ENCODE measurements at places on chromosomes 2 and 18. TPM values are rescaled to one million over a fixed set of nuclear protein-coding genes. Genes with fewer than 3 reads are reported as not detected.
A peak's percentile ranks its signal among the peaks of the same experiment; 100 is the strongest.

Gene IL1RN
- not detected for total RNA-seq

Gene MAP2
- total RNA-seq, result 123 TPM

Gene POTEJ
- not detected for total RNA-seq

Gene PECR
- total RNA-seq, result 12.5 TPM

Gene COLEC11
- total RNA-seq, result not detected

Gene PPM1G
- total RNA-seq, result 163 TPM

Gene SPHKAP
- total RNA-seq, result not detected

GRCh38 chr2:217216982-217217381 lies 357.1 kb upstream of the TNP1 start:
- H3K27me3 ChIP-seq, result peaks cover 2% of the 10 kb centered on the region
- peak overlapping the region; percentile 30 for H3K27ac ChIP-seq
- no peak overlapping the region for H3K4me3 ChIP-seq
- H3K36me3 ChIP-seq, result no peaks in the 10 kb centered on the region
- H3K4me1 ChIP-seq, result peaks cover 34% of the 10 kb centered on the region
- DNase-seq, result no peak

DNA sequence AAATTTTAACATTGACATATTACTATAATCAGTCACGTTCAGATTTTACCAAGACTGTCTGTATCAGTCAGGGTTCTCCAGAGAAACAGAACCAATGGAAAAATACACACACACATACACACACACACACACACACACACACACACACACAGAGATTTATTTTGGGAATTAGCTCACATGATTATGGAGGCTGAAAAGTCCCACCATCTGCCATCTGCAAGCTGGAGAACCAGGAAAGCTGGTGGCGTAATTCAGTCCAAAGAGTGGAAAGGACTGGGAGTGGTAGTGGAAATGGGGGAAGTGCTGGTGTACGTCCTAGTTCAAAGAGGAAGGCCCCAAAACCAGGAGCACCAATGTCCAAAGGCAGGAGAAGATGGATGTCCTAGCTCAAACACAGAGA lies 166.4 kb downstream of the AKAIN1 start:
- no peak overlapping the region for H3K4me3 ChIP-seq
- H3K36me3 ChIP-seq, result peaks cover 9% of the 10 kb centered on the region
- no peak for DNase-seq

DNA sequence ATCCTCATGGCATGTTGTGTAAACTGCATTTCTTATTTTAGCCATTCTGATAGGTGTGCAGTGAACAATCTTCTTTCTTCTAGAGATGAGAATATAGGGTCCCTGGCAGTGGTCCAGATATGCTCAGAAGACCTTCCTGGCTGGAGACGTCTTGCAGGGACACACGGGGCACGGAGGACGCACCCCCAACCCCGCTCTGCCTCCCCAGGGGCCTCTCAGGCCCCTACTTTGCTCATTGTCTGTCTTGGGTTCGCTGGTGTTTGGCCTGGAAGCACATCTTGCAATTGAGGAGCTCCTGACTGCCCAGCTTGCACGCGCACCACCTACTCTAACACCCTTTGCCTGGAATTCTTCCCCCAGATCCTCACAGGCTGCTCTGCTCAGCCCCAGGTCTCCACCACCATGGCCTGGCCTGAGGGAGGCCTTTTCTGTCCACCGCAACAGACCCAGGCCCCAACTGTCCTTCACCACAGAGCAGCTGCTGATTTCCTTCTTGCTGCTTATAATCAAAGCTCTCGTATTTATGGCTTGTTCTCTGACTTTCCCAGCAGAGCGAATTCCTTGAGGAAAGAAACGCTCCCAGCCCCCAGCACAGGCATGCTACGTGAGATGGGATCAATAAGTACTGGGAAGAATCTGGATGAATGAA lies 295.9 kb upstream of the HDAC4 start:
- peaks cover 14% of the 10 kb centered on the region for H3K4me1 ChIP-seq
- H3K27me3 ChIP-seq, result no peaks in the 10 kb centered on the region
- no peak overlapping the region for H3K4me3 ChIP-seq
- DNase-seq, result no peak
- no peaks in the 10 kb centered on the region for H3K36me3 ChIP-seq

GRCh38 chr2:42163444-42164045 lies 5.6 kb upstream of the EML4 start:
- peaks cover 12% of the 10 kb centered on the region for H3K4me1 ChIP-seq
- no peak overlapping the region for H3K27ac ChIP-seq
- H3K27me3 ChIP-seq, result no peaks in the 10 kb centered on the region
- no peaks in the 10 kb centered on the region for H3K36me3 ChIP-seq
- DNase-seq, result no peak

- H3K4me3 ChIP-seq, result peak overlapping the region; percentile 100
- DNase-seq, result peak; percentile 57
- H3K27me3 ChIP-seq, result no peaks in the 10 kb centered on the region
- no peaks in the 10 kb centered on the region for H3K36me3 ChIP-seq
These were observed 1.2 kb upstream of the AFTPH start for GRCh38 chr2:64522843-64523428.

- no peak overlapping the region for H3K4me3 ChIP-seq
- H3K36me3 ChIP-seq, result peaks cover 11% of the 10 kb centered on the region
- H3K27me3 ChIP-seq, result no peaks in the 10 kb centered on the region
- no peaks in the 10 kb centered on the region for H3K4me1 ChIP-seq
These were observed 107.2 kb upstream of the L3MBTL4 start for GRCh38 chr18:6521803-6522418.

GRCh38 chr2:19955544-19956422 lies 34.1 kb downstream of the WDR35 start:
- no peak overlapping the region for H3K27ac ChIP-seq
- H3K27me3 ChIP-seq, result no peaks in the 10 kb centered on the region
- peaks cover 4% of the 10 kb centered on the region for H3K36me3 ChIP-seq
- DNase-seq, result peak; percentile 41
- H3K4me1 ChIP-seq, result no peaks in the 10 kb centered on the region
- H3K4me3 ChIP-seq, result no peak overlapping the region

GRCh38 chr2:83368916-83369315 lies 1090.2 kb downstream of the SUCLG1 start:
- H3K27ac ChIP-seq, result no peak overlapping the region
- H3K36me3 ChIP-seq, result no peaks in the 10 kb centered on the region
- H3K4me3 ChIP-seq, result no peak overlapping the region
- no peaks in the 10 kb centered on the region for H3K27me3 ChIP-seq

DNA sequence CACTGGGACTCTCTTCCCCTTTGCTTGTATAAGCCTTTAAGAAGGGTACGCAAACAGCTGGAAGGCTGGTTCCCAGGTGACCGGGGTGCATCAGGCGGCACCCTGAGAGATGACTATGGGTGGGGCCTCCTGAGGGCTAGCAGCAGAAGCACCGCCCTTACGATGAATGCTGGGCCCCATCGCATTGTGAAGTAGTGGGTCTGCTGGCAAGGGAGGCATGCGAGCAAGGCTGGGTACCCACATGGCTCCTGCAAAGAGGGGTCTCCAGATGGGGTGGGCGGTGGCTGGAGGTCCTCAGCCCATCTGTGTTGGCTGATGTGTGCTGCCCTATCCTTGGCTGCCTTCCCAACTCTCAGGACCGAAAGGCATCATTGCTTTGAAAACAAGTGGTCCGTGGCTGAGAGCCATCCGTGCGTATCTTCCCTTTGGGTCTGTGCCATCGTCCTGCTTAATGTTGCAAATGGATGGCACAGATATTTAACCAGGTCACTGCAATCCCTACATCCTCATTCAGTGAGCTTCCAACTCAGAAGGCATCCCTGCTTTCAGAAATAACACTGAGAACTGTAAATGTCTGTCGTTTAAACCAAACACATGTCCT lies 83.5 kb upstream of the GPC1 start:
- H3K27ac ChIP-seq, result no peak overlapping the region
- DNase-seq, result no peak
- H3K4me1 ChIP-seq, result peaks cover 8% of the 10 kb centered on the region
- no peaks in the 10 kb centered on the region for H3K27me3 ChIP-seq
- no peak overlapping the region for H3K4me3 ChIP-seq
- no peaks in the 10 kb centered on the region for H3K36me3 ChIP-seq

DNA sequence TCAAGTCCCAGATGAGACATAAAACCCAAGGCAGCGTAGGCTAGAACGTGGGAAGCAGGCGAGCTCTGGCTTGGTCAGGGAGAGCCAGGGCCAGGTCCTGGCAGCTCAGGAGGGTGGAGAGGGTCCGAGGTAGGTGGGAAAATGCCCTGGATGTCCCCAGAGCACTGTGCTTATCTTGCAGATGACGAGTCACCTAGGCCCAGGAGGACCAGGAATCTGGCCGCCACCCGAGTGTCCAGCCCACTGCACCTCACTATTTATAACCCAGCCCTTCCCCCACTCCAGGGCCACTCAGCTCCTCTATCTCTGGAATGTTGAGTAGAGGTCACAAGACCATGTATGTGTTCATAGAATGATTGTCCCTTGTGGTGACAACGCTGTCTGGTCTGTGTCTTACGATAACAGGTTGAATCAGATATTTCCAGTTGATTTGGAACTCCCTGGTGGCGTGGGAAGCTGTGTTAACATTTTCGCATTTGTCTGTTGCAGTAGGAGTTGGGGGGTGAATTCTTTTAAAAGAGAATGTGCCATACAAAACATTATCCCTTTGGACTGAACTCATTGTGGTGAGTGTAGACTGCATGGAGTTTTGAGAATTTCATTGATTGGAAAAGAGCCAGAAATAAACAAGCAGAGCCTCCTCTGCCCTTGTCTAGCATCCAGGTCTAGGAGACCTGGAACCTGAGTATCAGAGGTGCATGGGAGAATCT lies 47.5 kb downstream of the EMILIN2 start:
- H3K36me3 ChIP-seq, result peaks cover 6% of the 10 kb centered on the region
- no peak for DNase-seq
- peaks cover 19% of the 10 kb centered on the region for H3K4me1 ChIP-seq
- no peak overlapping the region for H3K4me3 ChIP-seq
- H3K27ac ChIP-seq, result no peak overlapping the region

DNA sequence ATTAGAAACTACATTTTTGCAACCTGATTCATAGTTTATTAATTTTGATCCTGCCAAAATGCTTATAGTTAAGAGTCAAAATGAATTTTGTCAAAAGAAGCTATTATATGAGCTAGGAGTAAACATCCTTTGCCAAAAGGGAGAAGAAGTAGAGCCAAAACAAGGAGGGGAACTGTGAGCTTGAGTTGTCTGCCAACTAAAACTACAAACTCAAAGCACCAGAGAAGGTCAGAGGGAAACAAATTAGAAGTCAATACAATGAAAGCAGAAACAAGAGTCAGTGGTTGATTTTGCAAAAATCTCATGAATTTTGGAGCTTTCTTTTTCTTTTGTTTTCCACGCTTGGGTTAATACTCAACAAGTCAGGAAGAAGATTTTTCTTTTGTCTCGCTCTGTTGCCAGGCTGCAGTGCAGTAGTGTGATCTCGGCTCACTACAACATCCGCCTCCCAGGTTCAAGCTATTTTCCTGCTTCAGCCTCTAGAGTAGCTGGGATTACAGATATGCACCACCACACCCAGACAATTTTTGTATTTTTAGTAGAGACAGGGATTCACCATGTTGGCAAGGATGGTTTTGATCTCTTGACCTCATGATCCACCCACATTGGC lies 508.5 kb downstream of the RIT2 start:
- H3K27ac ChIP-seq, result peak overlapping the region; percentile 10
- H3K4me3 ChIP-seq, result no peak overlapping the region
- peaks cover 6% of the 10 kb centered on the region for H3K4me1 ChIP-seq
- no peaks in the 10 kb centered on the region for H3K36me3 ChIP-seq

GRCh38 chr2:65081232-65081685 lies 25.0 kb downstream of the CEP68 start:
- no peak for DNase-seq
- peaks cover 21% of the 10 kb centered on the region for H3K36me3 ChIP-seq
- no peaks in the 10 kb centered on the region for H3K4me1 ChIP-seq
- peak overlapping the region; percentile 62 for H3K27ac ChIP-seq

GRCh38 chr18:56651771-56652092 lies 573 bp downstream of the WDR7 start:
- peaks cover 25% of the 10 kb centered on the region for H3K4me1 ChIP-seq
- H3K4me3 ChIP-seq, result peak overlapping the region; percentile 91
- no peaks in the 10 kb centered on the region for H3K27me3 ChIP-seq

GRCh38 chr2:127479219-127479825 lies 47.0 kb downstream of the IWS1 start:
- DNase-seq, result no peak
- no peaks in the 10 kb centered on the region for H3K27me3 ChIP-seq
- peaks cover 28% of the 10 kb centered on the region for H3K4me1 ChIP-seq

GRCh38 chr2:199186301-199186751 lies 271.4 kb downstream of the SATB2 start:
- no peaks in the 10 kb centered on the region for H3K27me3 ChIP-seq
- peaks cover 23% of the 10 kb centered on the region for H3K4me1 ChIP-seq
- no peak overlapping the region for H3K4me3 ChIP-seq
- H3K27ac ChIP-seq, result peak overlapping the region; percentile 85
- no peak for DNase-seq
- H3K36me3 ChIP-seq, result no peaks in the 10 kb centered on the region

- H3K4me3 ChIP-seq, result no peak overlapping the region
- H3K27ac ChIP-seq, result no peak overlapping the region
- no peaks in the 10 kb centered on the region for H3K36me3 ChIP-seq
- DNase-seq, result no peak
- no peaks in the 10 kb centered on the region for H3K4me1 ChIP-seq
These were observed 374.1 kb downstream of the ARHGAP15 start for GRCh38 chr2:143503280-143503679.

DNA sequence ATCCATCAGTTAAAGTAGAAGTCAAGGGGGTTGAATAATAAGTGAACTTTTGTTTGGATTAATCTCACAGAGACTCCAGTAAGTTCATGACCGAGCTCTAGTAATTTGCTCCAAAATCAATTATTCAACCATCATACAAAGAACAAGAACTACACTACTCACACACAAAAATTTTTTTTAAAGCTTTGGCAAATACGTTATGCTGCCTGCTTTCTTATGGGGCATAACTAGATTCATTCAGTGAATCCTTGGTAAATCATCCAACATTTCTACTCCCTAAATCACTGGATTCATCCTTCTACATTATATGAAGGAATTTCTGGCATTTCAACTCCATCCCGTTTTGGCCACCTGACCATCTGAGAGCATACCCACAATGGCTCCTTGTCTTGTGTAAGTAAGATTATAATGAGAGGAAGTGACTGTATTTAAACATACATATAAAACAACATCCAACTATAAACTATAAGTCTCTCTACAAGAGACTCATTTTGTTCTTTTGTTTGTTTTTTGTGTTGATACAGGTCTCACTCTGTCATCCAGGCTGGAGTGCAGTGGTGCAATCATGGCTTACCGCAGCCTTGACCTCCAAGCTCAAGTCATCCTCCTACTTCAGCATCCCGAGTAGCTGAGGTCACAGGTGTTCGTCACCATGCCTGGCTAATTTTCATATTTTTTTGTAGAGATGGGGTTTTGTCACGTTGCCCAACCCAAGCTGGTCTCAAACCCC lies 144.2 kb upstream of the LRRTM4 start:
- H3K27me3 ChIP-seq, result no peaks in the 10 kb centered on the region
- peaks cover 4% of the 10 kb centered on the region for H3K4me1 ChIP-seq
- DNase-seq, result no peak
- H3K27ac ChIP-seq, result peak overlapping the region; percentile 45
- no peaks in the 10 kb centered on the region for H3K36me3 ChIP-seq
- H3K4me3 ChIP-seq, result no peak overlapping the region

DNA sequence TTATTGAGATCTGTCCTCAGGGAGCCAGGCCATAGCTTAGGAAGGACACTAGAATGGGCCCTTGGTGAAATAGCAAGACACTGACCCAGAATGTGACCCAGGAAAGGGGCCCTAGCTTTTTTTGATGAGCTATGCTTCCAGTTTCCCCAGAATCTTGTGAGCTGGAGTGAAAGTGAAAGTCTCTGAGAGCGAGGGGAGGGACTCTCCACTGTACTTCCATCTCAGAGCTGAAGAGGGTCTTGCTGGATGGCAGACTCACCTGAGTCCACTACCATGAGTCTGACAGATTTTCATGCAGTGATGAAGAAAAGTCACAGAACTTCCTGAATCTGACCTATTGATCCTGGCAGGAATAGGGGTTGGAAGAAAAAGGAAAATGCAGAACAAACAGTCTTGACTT lies 3.1 kb downstream of the ARHGAP25 start:
- no peak overlapping the region for H3K27ac ChIP-seq
- no peak overlapping the region for H3K4me3 ChIP-seq
- H3K4me1 ChIP-seq, result no peaks in the 10 kb centered on the region
- no peak for DNase-seq
